Pericardium fibroblast (primary cell): ENCODE measurements at places on chromosomes 5 and 9. TPM values are rescaled to one million over a fixed set of nuclear protein-coding genes. Genes with fewer than 3 reads are reported as not detected.

Gene SLC34A3
- not detected in 2 replicates for total RNA-seq

Gene FBXL7
- 17.2 and 21.1 TPM in 2 replicates for total RNA-seq

Gene KCNV2
- not detected in 2 replicates for total RNA-seq

Gene ZBED3
- 1.6 and 18.1 TPM in 2 replicates for total RNA-seq

Gene VAV2
- 7.3 and 9.9 TPM in 2 replicates for total RNA-seq

Gene WHRN
- total RNA-seq = 1.3 and 2.2 TPM in 2 replicates

Gene ARL15
- total RNA-seq = 4.0 and 13.8 TPM in 2 replicates

Gene ACOT12
- total RNA-seq = not detected in 2 replicates

Gene ANKRD18A
- total RNA-seq = not detected in 2 replicates

Gene PCDHB5
- 0.34 and 2.2 TPM in 2 replicates for total RNA-seq

Gene NR5A1
- total RNA-seq = not detected in 2 replicates

Gene IL4
- total RNA-seq = not detected in 2 replicates

Gene PCDHGB5
- 19.2 and 23.3 TPM in 2 replicates for total RNA-seq

Gene NRG2
- total RNA-seq = 0.09 and 0.12 TPM in 2 replicates

Gene PCDHA12
- total RNA-seq = not detected in 2 replicates

Gene WASHC1
- 3.6 and 3.7 TPM in 2 replicates for total RNA-seq

Gene GABRA6
- not detected in 2 replicates for total RNA-seq
